ENCODE measurements at places on chromosomes 2 and 18. TPM values are rescaled to one million over a fixed set of nuclear protein-coding genes. Genes with fewer than 3 reads are reported as not detected.

The DOK6 gene
- total RNA-seq: not detected

The RAPGEF4 gene
- 1.8 TPM for total RNA-seq

The BIN1 gene
- total RNA-seq: 52.8 TPM

The GALNT13 gene
- not detected for total RNA-seq

The CFAP221 gene
- total RNA-seq: 9.5 TPM

The ANKRD53 gene
- total RNA-seq: not detected

The ALPI gene
- not detected for total RNA-seq

DNA sequence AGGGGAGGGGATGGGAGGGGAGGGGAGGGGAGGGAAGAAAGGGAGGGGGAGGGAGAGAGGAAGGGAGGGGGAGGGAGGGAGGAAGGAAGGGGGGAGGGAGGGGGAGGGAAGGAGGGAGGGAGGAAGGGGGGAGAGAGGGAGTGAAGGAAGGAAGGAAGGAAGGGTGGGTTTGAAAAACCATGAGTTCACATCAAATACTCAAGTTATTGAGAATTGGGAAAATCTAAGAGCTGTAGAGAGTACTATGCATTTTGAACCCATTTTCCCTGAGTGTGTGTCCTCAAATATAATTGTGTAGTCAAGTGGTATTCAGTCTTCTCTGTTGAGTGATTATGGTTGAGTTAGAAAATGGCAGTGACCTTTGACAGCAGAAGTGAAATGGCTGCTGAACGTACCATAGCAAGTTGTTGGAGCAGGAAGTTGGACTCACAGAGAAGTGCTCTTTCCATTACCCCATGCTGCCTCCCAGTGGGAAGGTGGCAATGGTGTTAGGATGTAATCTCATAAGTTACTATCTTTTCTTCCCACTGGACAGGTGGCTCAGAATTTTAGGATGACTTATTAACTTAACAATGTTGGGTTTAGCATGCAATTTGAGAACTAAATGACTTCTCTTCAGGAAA is 214.6 kb downstream of the SETBP1 start:
- DNase-seq: peak; percentile 61

DNA sequence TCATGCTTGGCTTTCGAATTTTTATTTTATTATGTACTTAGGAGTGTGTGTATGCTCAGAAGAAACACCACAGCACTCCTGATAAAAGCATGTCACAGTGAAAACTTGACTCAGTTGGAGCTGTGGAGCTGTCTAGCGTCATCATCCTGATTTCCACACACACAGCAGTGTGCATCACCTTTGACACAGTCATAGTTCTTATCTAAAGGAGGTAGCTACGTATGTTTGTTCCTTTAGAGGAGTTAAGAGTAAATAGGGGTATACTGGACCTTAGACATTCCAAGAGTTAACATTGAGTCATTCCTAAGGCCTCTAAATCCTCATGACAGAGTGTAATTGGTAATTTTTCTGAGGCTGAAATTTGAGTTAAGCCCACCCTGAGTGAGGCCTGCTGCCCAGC is 96.9 kb downstream of the PHLPP1 start:
- DNase-seq: peak; percentile 24

- DNase-seq: peak; percentile 71
Measured at GRCh38 chr18:7021994-7022840, 95.4 kb downstream of the LAMA1 start.

GRCh38 chr18:62566199-62566598 is 43.4 kb downstream of the ZCCHC2 start:
- DNase-seq: no peak

DNA sequence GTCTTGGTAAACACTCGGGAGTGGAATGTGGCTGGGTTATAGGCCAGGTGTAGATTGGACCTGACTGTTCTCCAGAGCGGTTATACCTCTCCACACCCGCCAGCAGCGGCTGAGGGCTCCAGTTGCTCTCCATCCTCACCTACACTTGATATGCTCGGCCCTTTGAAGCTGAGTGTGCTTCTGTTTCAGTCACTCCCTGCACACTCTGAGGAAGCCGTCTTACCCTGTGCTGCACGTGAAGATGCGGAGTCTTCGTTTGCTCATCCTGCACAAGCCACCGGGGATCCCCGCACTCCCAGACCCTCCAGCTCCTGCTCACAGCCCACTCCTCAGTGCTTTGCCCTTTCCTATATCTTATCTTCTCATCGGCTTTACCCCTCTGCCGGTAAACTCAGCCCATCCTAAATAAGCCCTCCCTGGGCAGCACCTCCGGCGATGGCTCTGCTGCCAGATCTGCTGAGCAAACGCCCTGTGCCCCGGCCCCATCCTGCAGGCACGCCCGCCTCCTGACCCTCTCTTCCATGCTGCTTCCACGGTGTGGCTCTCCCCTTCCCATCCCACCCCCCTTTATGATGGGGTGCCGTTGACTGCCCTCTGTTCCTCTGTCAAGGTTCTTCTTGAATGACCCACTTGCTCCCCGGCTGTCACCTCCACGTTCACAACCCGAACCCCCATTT is 47.3 kb upstream of the ODC1 start:
- no peak for DNase-seq

- DNase-seq: no peak
Measured at GRCh38 chr2:120091436-120091835, 78.6 kb downstream of the EPB41L5 start.

- no peak for DNase-seq
Measured at GRCh38 chr2:229071292-229071976, 199.7 kb downstream of the PID1 start.

DNA sequence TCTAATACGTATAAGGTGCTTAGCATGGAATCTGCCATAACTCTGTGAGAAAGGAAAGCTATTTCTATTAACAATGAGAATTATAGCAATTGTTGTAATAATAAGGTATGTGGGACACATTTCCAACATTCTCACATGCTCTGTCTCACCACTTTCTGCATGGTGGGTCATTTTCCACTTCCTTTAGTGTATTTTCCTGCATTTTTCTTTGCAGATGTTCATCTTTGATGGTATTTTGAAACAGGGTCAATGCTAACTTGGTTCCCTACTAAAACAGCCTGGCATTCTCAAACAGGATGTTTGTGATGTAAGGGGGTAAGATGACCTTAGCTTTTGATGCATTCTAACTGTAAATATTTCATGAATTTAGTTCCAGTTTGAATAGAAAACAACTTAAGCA is 54.7 kb downstream of the MYO1B start:
- no peak for DNase-seq

All from Calu3 (cell line).